ELF-1 (cell line): ENCODE measurements at places on chromosomes 13 and 19.
A peak's percentile ranks its signal among the peaks of the same experiment; 100 is the strongest.

DNA sequence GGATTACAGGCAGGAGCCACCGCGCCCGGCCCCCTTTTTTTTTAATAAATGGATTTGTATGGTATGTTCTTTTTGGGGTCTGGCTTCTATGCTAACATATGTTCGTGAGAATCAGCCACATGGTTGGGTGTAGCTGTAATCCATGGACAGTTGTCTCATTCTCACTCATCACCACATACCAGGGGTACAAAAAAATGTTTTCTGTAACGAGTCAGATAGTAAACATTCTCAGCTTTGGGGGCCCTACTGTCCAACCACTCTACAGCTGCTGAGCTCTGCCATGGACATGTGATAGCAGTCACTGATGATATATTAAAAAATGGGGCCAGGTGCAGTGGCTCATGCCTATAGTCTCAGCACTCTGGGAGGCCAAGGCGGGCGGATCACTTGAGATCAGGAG lies 5.1 kb upstream of the RETN start:
- DNase-seq: no peak

- DNase-seq: peak; percentile 21
Observed at GRCh38 chr13:23960566-23961156, 63.4 kb upstream of the C1QTNF9B start.

DNA sequence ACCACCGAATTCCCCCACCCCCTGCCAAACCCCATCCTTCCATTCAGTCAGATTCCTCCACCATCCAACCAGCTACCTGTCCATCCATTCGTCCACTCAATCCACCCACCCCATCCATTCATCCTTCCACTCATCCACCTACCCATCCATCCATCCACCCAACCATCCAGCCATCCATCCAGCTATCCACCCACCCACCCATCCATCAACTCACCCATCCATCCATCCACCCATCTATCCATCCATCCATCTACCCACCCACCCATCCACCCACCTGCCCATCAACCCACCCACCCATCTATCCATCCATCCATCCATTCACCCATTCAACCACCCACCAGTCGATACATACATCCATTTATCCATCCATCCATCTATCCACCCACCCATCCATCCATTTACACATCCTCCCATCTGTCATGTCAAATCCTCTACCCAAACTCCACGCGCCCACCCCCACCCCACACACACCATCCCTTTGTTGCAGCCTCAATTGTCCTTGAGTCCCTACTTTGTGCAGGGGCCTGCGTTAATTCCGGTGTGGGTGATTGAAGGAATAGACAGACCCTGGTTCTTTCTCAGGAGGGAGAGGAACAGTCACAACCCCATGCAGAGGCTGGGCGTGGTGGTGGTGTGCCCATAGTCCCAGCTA lies 5.3 kb upstream of the SLC5A5 start:
- no peak for DNase-seq

- peak; percentile 50 for DNase-seq
Observed at GRCh38 chr13:110187641-110188161, 119.3 kb downstream of the COL4A1 start.

- DNase-seq: no peak
Observed at GRCh38 chr13:64688893-64689677, 2541.1 kb downstream of the PCDH9 start.

DNA sequence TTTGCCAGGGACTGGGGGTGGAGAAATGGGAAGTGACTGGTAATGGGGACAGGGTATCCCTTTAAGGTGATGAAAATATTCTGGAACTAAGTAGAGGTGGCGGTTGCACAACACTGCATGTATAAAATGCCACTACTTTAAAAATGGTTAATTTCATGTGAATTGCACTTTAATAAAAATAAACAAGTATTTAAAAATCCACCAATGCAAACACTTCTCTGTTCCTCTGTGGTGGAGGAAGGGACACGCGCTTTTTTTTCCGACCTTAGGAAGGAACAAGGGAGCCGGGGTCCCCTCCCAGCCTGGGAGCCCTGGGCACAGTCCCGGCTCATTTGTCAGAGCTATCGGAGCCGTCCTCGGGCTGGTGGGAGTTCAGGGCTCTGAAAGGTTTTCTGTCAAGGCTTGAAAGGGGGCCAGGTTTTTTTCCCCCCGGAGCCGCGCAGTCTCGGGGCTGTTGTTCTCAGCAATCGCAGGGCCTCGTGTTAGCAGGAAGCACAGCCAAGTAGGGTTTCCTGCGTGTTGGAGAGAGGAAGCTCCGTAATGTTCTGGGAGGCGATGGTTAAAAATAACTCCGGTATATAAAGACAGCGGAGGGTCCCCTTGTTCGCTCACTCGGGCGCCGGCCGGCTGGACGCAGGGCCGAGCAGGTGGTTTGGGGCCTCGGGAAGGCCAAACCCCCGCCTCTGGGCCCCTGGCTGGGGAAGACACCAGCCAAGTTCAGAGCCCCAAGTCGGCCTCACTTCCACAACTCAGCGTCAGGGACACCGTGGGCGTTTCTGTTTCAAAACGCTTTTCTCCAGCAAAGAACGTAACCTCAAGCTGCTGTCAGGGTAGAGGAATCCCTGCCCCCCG lies 41.2 kb upstream of the KLF2 start:
- no peak for DNase-seq

- DNase-seq: no peak
Observed at GRCh38 chr13:75385708-75386083, 96.3 kb downstream of the TBC1D4 start.

- DNase-seq: no peak
Observed at GRCh38 chr13:29021717-29022116, 201.6 kb downstream of the MTUS2 start.

- DNase-seq: no peak
Observed at GRCh38 chr13:45852494-45852893, 941 bp upstream of the SIAH3 start.

DNA sequence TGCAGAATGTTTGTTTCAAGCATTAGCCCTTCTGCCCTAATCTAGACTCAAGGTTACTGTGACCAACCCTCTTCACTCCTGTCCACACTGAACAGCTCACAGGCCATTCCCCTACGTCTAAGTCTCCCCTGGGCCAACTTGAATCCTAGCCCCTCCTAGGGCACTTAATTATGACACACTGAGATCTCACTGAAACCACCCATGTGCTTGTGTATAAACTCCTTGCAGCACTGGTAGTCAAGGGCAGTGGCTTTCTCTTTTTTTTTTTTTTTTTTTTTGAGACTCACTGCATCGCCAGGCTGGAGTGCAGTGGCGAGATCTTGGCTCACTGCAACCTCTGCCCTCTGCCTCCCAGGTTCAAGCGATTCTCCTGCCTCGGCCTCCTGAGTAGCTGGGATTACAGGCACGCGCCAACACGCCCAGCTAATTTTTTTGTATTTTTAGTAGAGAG lies 1.9 kb upstream of the AKT2 start:
- DNase-seq: no peak

DNA sequence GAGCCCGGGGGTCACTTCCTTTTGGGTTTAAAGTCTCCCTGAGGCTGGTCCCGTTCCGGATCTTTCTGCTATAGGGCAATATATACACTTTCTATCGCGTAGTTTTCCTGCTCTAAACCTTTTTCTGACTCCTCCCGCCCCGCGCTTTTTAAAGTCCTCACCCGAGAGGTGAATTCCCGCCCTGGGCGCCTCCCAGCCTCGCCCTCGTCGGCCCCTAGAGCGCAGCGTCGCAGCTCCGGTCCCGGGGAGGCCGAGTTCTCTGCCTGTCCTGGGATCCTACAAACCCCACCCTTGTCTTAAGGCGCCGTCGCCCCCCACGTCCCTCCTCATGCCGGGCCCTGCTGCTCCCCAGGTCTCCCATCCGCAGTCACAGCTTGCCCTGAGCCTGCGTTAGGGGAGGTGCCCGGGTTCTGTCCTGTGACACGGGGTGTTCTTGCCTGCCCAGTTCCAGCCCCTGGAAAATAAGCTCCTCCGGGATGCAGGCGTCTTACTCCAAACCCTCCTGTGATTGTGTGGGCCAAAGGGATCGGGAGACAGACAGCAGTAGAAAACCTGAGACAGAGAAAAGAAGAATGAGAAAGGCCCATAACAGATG lies 491 bp downstream of the ZNF525 start:
- DNase-seq: no peak
